ENCODE measurements at places on chromosomes 13 and 19. TPM values are rescaled to one million over a fixed set of nuclear protein-coding genes. Genes with fewer than 3 reads are reported as not detected.

- H3K4me1 ChIP-seq: no peaks in the 10 kb centered on the region
- DNase-seq: no peak
- H3K27me3 ChIP-seq: no peaks in the 10 kb centered on the region
- no peaks in the 10 kb centered on the region for H3K36me3 ChIP-seq
- H3K27ac ChIP-seq: no peak overlapping the region
Observed at GRCh38 chr19:33259539-33259938, 33.9 kb upstream of the SLC7A10 start.

DNA sequence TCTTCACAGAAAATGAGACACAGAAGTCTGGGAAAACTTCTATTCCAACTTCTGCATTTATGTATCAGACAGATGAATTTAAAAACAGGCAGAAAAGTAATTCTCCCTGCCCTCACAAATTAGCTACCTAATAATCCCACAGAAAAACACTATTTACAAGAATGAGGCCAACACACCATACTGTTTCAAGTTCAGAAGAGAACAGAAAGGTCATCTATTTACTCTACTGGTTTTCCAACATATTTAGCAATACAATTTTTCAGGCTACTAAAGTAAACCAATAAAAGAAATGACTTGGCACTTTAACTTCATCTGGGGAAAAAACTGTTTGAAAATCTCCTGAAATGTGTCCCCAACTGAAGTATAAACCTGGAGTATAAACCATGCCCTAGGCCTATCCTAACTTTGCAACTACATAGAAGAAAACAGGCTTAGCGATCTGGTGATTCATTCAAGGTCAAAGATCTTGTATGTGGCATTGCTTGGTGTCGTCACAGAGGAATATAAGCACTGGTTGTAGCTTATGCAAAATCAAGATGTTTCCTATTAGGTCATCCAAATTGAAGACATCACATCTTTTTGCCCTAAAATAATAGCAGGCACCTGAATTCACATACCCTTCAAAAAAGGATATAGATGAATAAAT lies 20.1 kb upstream of the EBPL start:
- no peak for DNase-seq
- H3K27ac ChIP-seq: no peak overlapping the region
- H3K36me3 ChIP-seq: no peaks in the 10 kb centered on the region
- H3K27me3 ChIP-seq: no peaks in the 10 kb centered on the region
- H3K4me1 ChIP-seq: no peaks in the 10 kb centered on the region

GRCh38 chr19:16380314-16380695 lies 55.7 kb downstream of the KLF2 start:
- peaks cover 17% of the 10 kb centered on the region for H3K4me1 ChIP-seq
- no peak for DNase-seq
- no peak overlapping the region for H3K4me3 ChIP-seq
- H3K27me3 ChIP-seq: no peaks in the 10 kb centered on the region

DNA sequence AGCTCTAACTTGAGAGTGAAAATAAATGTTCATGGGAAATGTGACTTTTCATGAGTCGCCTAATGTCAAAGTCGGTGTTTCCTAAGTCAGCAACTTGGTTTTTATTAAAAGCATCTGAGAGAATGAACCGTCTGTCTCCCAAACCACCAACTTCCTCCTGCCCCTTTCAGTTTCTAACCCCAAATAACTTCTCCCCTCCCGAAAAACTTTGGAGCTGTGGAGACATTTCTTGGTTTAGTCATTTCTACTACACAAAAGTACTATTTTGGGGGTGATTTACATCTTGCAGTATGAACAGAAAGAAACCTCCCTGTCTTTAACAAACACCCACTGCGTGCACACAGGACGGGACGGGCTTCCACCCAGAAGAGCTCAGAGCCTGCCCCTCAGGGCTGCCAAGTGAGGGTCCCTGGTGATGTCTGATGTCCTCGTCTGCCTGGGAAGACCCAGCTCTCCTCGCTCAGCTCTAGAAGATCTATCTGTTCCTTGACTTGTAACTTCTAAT lies 65.0 kb downstream of the RASA3 start:
- H3K27me3 ChIP-seq: no peaks in the 10 kb centered on the region
- DNase-seq: no peak

ZSCAN4 gene
- total RNA-seq: not detected

DNA sequence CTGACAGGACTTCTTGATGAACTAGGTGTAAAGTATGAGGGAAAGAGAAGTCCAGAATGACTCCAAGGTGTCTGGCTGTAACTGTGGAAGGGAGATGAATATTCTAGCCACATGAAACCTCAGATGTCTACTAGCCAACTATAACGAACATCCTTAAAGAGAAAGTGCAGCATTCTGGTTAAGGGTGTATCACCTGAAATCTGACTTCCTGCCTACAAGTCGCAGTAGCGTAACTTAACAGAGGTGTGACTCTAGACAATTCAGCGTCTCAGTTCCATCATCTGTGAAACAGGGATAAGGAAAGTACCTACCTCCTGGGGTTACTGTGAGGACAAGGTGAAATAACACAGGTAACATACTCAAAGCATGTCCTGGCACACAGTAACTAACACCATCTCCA lies 145.7 kb upstream of the FBXL3 start:
- DNase-seq: no peak
- H3K4me3 ChIP-seq: no peak overlapping the region
- no peak overlapping the region for H3K27ac ChIP-seq
- H3K36me3 ChIP-seq: no peaks in the 10 kb centered on the region
- H3K27me3 ChIP-seq: no peaks in the 10 kb centered on the region

GRCh38 chr13:48626077-48626449 lies 27.7 kb upstream of the CYSLTR2 start:
- H3K27me3 ChIP-seq: no peaks in the 10 kb centered on the region
- H3K36me3 ChIP-seq: no peaks in the 10 kb centered on the region
- no peak overlapping the region for H3K4me3 ChIP-seq
- DNase-seq: no peak
- H3K4me1 ChIP-seq: peaks cover 8% of the 10 kb centered on the region

DNA sequence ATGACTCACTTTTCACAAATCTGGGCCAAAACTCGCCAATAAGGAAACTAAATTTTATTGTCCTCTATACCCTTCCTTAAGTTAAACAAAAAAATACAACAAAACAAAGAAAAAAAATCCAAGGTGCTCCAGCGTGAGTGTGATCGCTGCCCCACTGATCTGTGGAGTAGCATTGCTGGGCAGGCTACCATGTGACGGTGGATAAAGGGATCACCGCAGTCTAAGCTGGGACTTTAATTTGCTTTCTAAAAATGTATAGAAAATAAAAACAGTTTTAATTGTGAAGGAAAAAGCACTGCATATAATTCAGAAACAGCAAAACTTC lies 92.9 kb downstream of the FLT1 start:
- no peaks in the 10 kb centered on the region for H3K36me3 ChIP-seq
- no peak for DNase-seq
- no peaks in the 10 kb centered on the region for H3K27me3 ChIP-seq
- H3K4me1 ChIP-seq: no peaks in the 10 kb centered on the region

DNA sequence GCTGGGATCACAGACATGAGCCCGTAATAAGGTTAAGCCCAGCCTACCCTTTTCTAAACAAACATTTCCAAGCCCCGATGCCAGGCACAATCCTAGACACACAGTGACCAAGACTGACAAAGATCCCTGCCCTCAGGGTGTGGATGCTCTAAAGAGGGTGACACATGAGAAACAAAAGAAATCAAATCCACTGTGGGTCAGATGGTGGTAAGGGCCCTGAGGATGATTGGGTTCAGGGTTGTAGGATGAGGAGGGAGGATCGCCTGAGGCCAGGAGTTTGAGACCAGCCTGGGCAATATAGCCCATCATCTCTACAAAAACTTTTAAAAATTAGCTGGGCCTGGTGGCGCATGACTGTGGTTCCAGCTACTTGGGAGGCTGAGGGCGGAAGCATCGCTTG lies 44.6 kb downstream of the PTPRS start:
- H3K27me3 ChIP-seq: no peaks in the 10 kb centered on the region
- no peak overlapping the region for H3K4me3 ChIP-seq
- DNase-seq: no peak
- peaks cover 4% of the 10 kb centered on the region for H3K4me1 ChIP-seq

DNA sequence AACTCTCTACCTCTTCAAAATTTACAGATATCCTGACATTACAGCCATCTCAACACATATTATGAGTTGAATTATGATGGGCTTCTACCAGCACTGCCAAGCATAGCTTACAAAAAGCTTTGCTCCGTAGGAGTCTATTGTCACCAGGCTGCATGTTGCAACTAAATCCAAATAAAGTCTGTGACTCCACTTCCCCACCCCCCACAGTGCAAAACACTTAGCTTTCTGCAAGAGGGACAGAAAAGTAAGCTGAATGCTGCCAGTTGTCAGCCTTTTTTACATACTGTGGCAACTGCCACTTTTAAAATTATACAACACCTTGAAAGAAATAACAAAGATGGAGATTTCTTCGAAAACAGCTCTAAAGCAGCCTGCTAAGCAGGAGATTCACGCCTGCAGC lies 189.1 kb downstream of the FGF14 start:
- H3K4me1 ChIP-seq: no peaks in the 10 kb centered on the region
- no peak overlapping the region for H3K27ac ChIP-seq
- no peak for DNase-seq
- no peaks in the 10 kb centered on the region for H3K36me3 ChIP-seq
- H3K4me3 ChIP-seq: no peak overlapping the region

DNA sequence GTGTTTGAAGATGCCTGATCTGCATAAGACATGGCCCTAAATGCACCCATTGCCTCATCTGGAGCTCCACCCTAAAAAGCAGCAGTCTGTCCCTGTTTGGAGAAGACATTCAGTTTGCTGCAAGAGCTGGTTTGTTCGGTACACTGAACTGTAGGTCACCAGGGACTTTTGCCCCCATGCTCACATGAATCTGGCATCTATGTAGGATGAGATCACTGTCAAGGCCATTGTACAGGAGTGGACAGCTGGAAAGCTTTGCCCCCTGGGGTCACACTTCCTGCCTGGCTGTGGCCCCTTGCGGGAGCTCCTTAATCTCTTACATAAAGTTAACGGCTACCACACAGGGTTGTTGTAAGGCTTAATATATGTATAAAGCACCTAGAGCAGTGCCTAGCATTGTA lies 73.0 kb downstream of the IPO5 start:
- no peaks in the 10 kb centered on the region for H3K27me3 ChIP-seq
- no peaks in the 10 kb centered on the region for H3K4me1 ChIP-seq
- no peaks in the 10 kb centered on the region for H3K36me3 ChIP-seq
- no peak for DNase-seq
- no peak overlapping the region for H3K4me3 ChIP-seq
- H3K27ac ChIP-seq: no peak overlapping the region

- no peaks in the 10 kb centered on the region for H3K27me3 ChIP-seq
- no peaks in the 10 kb centered on the region for H3K36me3 ChIP-seq
- no peaks in the 10 kb centered on the region for H3K4me1 ChIP-seq
- H3K4me3 ChIP-seq: no peak overlapping the region
Observed at GRCh38 chr13:106521095-106521799, 14.2 kb downstream of the EFNB2 start.

DNA sequence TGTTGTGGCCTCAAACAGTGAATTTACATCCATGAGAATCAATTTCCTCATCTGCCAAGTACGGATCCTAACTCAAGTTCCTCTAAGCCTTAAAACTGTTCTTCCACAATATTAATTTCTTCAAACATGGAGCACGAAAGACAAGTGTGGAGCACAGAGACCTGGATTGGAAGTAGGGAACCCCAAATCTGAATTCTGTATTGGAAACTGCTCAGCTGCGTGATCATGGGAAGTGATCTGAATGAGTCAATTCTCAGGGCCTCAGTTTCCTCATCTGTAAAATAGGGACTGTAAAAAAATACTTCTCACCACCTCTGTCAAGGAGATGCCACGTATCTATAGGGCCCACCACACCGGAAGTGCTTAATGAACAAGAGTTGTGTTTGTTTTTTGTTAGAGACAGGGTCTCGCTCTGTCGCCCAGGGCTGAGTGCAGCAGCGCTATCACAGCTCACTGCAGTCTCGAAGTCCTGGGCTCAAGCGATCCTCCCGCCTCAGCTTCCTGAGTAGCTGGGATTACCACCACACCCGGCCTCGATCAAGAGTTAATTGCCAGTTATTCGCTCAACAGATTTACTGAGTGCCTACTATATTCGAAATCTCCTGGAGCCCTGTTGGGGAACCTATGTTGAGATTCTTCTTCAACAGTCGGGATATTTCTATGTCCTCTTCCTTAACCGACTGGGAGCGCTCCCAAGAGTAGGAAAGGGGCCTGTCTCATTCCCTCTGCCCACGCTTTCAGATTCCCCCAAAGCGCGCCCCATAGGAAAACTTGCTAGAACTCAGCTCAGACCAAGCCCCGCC lies 1.6 kb downstream of the SERTAD3 start:
- no peak for DNase-seq
- no peaks in the 10 kb centered on the region for H3K4me1 ChIP-seq
- peak overlapping the region; percentile 94 for H3K4me3 ChIP-seq
- H3K27ac ChIP-seq: peak overlapping the region; percentile 95
- no peaks in the 10 kb centered on the region for H3K36me3 ChIP-seq

- no peak overlapping the region for H3K27ac ChIP-seq
- no peaks in the 10 kb centered on the region for H3K27me3 ChIP-seq
- no peak for DNase-seq
- no peaks in the 10 kb centered on the region for H3K36me3 ChIP-seq
- no peak overlapping the region for H3K4me3 ChIP-seq
- H3K4me1 ChIP-seq: no peaks in the 10 kb centered on the region
Observed at GRCh38 chr13:38542601-38543000, 144.3 kb upstream of the FREM2 start.

DNA sequence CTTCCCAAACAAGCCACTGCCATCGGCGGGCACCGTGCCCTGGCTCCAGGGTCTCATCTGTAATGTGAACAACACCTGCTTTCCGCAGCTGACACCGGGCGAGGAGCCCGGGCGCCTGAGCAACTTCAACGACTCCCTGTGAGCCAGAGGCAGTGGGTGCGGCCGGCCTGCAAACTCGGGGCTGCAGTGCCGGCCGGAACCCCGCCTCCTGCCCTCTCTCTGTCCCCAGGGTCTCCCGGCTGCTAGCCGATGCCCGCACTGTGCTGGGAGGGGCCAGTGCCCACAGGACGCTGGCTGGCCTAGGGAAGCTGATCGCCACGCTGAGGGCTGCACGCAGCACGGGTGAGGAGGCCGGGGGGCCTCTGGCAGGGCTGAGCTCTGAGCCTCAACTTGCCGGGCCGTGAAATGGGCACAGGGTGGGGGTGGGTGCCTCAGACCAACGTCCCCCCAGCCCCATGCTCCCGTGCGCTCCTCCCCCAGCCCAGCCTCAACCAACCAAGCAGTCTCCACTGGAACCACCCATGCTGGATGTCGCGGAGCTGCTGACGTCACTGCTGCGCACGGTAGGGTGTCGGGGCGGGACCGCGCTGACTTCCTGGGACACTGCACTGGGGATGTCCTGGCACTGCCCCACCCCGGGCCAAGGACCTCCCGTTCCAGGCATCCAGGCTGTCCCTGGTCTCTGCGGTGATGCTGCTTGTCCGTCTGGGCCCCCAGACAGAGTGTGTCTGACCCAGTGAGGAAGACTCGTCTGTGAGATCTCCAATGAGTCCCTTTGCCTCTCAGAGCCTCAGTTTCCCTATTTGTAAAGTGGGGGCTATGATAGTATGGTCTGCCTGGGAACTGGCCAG lies 2.2 kb downstream of the ABCA7 start:
- no peak overlapping the region for H3K4me3 ChIP-seq
- H3K27me3 ChIP-seq: peaks cover 15% of the 10 kb centered on the region
- H3K4me1 ChIP-seq: no peaks in the 10 kb centered on the region
- DNase-seq: no peak
- no peaks in the 10 kb centered on the region for H3K36me3 ChIP-seq

GRCh38 chr13:67369895-67370660 lies 139.9 kb upstream of the PCDH9 start:
- no peak for DNase-seq
- H3K36me3 ChIP-seq: no peaks in the 10 kb centered on the region
- H3K4me3 ChIP-seq: no peak overlapping the region
- no peak overlapping the region for H3K27ac ChIP-seq
- H3K27me3 ChIP-seq: no peaks in the 10 kb centered on the region

GRCh38 chr19:30376272-30376671 lies 4.1 kb downstream of the ZNF536 start:
- no peaks in the 10 kb centered on the region for H3K36me3 ChIP-seq
- H3K27me3 ChIP-seq: peaks cover 21% of the 10 kb centered on the region
- H3K27ac ChIP-seq: no peak overlapping the region

Measured in uterus (tissue), 4 donors.